Hematopoietic multipotent progenitor cell treated with erythropoietin and hydrocortisone succinate and interleukin-3 and kit ligand, for 6 days (in vitro differentiated cells): ENCODE measurements at places on chromosomes 1 and 21.

DNA sequence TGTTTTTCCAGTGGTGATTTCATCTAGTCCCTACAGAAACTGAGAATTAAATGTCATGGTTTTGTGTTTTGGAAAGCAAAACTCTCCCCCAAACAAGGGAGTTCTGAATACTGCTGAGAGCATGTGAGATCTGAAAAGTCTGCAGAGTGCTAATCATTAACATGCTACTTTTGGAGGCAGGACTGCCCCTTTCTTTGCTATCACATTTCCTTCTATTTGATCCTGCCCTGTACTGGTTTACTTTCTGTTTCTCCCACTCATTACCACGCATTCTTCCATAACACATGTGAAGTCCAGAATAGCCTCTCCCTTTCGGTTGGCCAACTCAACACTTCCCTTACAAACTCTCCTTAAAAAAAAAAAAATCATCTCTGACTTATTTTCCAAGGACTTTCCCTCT, 63.6 kb downstream of the GADD45A start:
- peak; percentile 61 for DNase-seq

DNA sequence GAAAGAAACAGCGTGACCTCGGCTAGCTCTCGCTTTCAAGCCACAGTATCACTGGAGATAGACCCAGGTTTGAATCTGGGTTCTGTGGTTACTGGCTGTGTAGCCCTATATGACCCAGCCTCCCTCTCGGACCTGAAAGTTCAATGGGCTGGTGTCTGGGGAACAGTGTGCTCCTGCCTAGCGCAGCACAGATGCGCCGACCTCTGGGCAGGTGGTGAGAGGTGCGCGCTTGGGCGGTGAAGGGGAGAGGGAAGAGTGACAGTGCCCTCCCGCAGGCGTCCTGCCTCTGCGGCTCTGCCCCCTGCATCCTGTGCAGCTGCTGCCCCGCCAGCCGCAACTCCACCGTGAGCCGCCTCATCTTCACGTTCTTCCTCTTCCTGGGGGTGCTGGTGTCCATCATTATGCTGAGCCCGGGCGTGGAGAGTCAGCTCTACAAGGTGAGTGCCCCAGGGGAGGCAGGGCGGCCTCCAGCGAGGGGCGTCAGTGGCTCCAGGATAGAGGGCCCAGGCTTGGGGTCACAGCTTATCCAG, 10.5 kb downstream of the SERINC2 start:
- no peak for DNase-seq

- no peak for DNase-seq
These were observed 108.0 kb upstream of the KCTD3 start for GRCh38 chr1:215459136-215459535.

GRCh38 chr21:46116189-46116775, 18.4 kb downstream of the COL6A2 start:
- no peak for DNase-seq

GRCh38 chr1:201538612-201539551, at the start of gene NAV1:
Gene NAV1, plus strand, starts transcription at chr1:201539127. Its CDS starts 83,758 bp downstream, at chr1:201622885.
- peak; percentile 28 for DNase-seq

DNA sequence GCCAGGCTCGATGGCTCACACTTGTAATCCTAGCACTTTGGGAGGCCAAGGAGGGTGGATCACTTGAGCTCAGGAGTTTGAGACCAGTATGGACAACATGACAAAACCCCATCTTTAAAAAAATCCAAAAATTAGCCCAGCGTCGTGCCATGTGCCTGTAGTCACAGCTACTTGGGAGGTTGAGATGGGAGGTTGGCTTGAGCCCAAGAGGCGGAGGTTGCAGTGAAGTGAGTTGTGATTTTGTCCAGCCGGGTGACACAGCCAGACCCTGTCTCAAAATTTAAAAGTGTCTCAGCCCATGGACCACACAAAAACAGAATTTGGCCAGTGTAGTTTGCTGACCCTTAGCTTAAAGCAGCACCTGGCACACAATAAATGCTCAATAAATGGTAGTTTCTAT, 11.3 kb upstream of the TACSTD2 start:
- DNase-seq, result no peak

DNA sequence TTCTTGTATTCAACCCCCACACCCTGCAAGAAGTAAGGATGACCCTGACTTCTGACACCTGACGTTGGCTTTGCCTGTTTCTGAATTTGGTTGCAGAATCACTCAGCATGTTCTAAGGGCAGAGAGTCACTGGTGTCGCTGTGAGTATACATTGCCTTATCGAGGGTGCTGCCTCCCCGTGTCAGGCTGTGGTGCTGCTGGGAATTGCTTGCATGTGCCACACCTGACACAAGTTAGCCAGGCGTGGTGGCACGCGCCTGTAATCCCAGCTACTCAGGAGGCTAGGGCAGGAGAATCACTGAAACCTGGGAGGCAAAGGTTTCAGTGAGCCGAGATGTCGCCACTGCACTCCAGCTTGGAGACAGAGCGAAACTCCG, 45.9 kb downstream of the WDR4 start:
- peak; percentile 76 for DNase-seq

- no peak for DNase-seq
These were observed 900.8 kb downstream of the TTLL7 start for GRCh38 chr1:83098131-83098530.

DNA sequence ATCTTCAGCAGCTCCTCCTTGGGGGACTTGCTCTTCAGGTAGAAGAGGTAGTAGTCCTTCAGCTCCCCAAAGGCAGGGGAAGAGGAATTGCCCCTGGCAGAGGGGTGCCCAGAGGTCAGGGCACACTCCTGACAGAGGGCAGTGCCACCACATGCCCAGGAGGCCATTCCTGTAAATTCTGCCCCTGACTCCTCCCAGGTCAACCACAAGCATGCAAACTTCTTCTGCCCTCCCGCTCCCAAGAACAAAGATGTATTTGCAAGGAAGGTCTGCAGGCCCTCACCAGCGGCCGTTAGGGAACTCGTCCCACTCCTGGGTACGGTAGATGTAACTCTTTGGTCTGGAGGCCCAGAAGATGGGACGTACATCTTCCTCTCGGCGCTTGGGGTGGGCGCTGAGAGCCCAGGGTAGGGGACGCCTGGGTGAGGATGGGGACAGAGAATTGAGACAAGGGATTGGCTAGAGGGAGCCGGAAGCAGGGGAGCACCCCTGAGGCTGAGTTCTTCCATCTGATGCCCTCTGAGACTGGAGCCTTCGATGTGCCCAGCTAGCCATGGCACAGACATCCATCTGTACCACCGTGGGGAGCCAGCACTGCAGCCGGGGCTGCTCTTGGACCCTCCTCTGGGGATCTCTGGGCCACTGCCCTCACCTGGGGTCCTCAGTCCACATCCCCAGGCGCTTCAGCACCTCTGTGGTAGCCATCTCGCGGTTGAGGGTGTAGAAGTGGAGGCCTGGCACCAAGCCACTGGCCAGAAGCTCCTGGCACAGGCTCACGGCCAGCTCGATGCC, 11.1 kb downstream of the MTHFR start:
- no peak for DNase-seq

- no peak for DNase-seq
These were observed 36.9 kb upstream of the HIVEP3 start for GRCh38 chr1:41955461-41956159.

DNA sequence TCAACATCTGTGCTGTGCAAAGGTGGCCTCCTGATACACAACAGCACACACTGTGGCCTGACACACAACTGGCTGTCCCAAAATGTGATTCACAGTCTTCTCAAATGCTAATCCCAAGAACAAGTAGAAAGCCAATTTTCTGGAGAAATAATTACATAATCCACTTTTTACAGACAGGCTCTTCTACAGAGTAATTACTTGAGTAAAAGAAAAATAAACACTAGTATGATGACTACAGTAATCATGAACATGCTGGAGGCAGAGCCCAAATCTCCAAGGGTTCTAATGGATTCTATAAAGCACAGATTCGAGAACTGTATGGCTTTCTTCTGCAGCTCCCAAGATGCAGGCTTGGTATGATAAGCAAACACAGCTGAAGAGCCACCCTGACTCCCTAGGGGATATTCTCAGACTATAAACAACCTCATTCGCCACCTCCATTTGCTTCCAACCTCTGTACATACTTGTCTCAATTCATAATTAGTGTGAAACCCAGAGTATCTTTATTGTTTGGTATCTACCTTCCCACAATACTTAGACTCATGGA, 81.9 kb downstream of the SIPA1L2 start:
- DNase-seq, result no peak

DNA sequence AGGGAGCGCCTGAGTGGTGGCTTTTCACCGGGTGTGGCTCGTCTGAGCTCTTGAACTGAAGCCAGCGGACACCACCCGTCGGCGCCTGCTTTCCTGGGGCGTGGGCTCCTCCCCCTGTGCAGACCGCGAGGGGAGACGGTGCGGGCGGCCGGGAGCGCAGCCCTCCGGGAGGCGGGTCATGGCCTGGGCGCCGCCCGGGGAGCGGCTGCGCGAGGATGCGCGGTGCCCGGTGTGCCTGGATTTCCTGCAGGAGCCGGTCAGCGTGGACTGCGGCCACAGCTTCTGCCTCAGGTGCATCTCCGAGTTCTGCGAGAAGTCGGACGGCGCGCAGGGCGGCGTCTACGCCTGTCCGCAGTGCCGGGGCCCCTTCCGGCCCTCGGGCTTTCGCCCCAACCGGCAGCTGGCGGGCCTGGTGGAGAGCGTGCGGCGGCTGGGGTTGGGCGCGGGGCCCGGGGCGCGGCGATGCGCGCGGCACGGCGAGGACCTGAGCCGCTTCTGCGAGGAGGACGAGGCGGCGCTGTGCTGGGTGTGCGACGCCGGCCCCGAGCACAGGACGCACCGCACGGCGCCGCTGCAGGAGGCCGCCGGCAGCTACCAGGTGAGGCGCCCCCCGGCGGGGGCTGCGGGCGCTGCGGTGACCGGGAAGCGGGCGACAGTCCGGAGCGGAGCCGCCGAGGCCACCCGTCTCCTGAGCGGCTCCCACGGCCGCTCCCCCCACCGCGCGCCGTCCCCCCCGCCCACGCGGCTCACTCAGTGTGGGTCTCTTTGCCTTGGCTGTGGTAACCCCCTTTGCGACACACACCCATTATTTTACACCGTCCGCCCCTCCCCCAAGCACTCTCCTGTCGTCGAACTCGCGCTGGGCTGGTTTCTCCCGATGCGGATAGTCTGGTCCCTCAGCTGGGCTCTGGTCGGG, at the start of gene TRIM58:
TSS of gene TRIM58 (plus strand) at position 119 of the 916 bp plus-strand sequence. CDS start at position 179, 60 bp downstream.
- peak; percentile 98 for DNase-seq

- DNase-seq, result no peak
These were observed 63.6 kb downstream of the NIBAN1 start for GRCh38 chr1:184910691-184911091.

DNA sequence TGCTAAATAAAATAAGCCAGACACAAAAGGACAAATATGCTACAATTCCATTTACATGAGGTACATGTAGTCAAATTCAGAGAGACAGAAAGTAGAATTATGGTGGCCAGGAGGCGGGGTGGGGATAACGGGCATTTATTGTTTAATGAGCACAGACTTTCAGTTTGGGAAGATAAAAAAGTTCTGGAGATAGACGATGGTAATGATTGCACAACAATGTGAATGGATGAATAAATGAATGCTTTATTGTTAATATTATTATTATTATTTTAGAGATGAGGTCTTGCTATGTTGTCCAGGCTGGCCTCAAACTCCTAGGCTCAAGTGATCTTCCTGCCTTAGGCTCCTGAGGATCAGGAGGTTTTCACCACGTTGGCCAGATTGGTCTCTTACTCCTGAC, 122.0 kb downstream of the LHX4 start:
- no peak for DNase-seq

DNA sequence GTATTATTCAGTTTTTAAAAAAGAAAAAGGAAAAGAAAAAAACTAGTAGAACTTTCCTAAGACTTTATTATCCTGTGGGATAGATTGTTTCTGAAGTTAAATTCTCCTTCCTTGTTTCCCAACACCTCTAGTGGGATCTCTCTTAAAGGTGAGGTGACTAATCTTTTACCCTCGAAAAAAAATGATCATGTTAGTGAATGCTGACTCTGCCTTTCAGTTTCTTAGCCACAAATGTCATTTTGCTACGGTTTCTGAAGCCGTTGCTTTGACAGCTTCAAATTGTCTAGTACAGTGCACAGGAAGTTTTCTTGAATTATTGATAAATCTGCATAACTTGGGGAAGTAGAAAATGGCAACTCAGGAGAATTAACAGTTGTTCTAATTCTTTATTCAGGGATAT, 13.0 kb upstream of the NEK7 start:
- no peak for DNase-seq

DNA sequence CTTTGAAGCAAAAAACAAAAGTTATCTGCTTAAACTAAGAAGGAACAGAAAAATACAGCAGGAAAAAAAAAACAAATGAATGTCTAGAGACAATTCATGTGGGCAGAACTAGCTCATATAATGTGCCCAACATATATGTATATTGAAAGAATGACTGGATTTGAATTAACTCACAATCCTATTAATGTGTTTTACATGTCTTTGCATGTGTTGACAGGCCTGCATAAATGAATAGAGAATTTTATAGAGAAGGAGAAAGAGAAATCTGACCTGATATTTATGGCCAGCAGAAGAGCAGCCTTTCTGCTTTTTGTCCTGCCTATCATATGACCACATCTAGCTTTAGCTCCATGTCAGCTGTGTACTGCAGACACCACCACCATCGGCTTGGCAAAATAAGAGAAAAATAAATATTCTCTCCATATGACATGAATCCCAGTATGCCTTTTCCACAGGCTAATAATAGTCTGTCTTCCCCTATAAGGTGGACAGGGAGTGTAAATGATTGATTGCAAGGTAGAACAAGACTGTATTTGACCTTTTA, 171.5 kb upstream of the PALMD start:
- no peak for DNase-seq

DNA sequence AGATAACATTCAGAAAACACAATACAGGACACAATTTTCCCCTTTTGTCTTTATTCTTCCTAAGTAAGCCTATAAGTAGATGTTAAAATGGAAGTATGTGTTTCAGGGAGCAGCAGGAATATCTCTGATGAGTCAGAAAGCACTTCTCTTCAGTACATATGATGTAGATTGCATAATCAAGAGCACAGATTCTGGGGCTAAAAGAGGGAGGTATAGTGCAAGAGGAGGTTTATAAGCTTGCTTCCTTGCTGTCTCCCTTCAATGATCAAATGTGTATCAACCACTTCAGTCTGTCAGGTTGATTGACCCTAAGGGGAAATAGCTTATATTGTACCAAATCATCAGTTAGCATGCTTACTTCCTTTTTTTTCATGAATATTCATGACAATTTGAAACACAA, 822.8 kb downstream of the BRINP3 start:
- DNase-seq, result no peak

DNA sequence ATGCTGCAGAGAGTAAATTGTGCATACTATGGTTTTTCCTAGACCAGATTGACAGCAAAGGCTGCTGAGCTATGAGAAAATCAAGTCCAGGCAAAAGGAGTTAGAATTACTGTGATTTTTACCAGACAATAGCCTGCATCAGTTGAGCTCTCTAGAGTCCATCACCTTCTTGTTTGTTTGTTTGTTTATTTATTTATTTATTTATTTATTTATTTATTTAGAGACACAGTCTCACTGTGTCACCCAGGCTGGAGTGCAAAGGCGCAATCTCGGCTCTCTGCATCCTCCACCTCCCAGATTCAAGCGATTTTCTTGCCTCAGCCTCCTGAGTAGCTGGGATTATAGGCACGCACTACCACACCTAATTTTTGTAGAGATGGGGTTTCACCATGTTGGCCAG, 24.2 kb upstream of the ABCB10 start:
- DNase-seq, result no peak
